SW 1271 (cell line): ENCODE measurements at places on chromosomes 2 and 18.
A peak's percentile ranks its signal among the peaks of the same experiment; 100 is the strongest.

DNA sequence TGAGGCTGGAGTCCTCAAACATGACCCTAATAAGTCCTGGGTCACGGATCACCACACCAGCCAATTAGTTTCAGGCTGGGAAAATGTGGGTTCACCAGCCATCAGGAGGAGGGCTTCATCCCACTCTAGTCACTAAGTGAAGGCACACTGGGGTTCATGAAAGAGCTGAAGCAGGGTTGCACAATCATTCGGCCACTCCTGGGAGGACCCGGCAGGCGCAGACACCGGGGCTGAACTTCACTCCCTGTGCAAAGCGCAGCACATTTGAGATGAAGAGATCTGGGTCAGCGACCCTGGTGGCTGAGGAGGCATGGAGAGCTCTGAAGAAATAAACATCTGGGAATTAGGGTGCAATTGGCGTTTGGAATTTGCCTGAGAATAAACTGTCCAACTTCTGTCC, 684.4 kb upstream of the SALL3 start:
- DNase-seq = no peak

GRCh38 chr2:234273887-234274584, 222.8 kb downstream of the ARL4C start:
- DNase-seq = no peak

GRCh38 chr2:234130777-234131181, 80.3 kb downstream of the SPP2 start:
- no peak for DNase-seq

- no peak for DNase-seq
These were observed 355.2 kb downstream of the ZNF516 start for GRCh38 chr18:76139844-76140243.

DNA sequence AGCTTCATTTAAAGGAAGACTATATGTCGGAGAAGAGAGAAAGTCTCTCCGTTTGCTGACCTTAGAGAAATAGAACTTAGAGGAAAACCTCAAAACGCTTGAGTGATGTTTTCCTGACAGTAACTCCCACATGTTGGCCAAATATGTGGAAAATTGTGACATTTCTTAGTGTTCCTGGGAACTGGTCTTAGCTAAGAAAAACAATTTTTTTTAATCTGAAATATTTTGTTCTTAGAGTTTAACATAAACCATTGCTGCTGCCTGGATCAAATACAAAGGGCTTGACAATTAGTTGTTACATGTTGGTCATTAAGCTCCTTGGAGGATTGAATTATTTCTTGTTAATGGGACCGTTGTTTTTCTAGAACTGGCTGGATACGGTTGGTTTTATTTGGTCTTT, 16.3 kb downstream of the DYNC2LI1 start:
- no peak for DNase-seq

- DNase-seq = no peak
These were observed 715.4 kb upstream of the ZEB2 start for GRCh38 chr2:145235312-145235711.

DNA sequence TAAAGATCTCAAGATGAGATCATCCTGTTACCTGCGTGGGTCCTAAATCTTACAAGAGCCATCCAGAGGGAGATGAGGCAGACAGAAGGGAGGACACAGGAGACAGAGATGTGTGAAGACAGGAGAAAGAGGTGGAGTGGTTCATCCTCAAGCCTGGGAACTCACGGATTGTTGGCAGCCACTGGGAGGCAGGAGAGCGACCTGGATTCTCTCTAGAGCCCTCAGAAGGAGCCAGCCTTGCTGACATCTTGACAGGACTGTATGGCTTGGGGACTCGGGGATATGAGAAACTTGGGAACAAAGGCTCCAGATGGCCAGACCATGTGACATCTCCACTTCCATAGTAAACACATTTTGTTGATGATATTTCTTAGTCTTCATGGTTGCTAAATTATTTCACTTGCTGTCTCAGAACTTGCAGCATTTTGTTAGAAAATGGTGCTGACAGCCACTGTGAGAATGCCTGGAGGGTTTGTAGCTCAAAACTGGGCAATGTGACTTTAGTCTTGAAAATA, 57.8 kb upstream of the MC2R start:
- no peak for DNase-seq

GRCh38 chr2:106178716-106179115, 15.4 kb downstream of the UXS1 start:
- DNase-seq = no peak

GRCh38 chr2:172640389-172640788, 84.5 kb downstream of the PDK1 start:
- no peak for DNase-seq

DNA sequence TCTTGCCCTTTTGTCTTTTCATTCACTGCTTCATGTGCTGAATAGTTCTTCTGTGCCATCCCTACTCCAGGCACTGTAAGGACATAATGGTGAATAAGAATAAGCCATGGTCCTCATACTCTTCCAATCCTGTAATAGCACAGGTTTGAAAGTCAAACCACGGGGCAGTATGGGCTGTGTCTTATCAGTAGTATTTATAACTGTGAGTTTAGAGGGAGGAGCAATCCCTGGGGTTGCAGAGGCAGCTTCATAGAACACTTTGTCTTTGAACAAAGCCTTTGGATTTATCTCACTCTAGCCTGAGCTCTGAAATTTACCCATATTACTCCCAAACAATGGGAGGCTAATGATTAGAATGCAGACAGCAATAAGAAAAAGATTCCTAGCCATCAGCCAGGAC, 30.2 kb upstream of the ALK start:
- no peak for DNase-seq

GRCh38 chr2:8090748-8091700, 590.8 kb upstream of the ID2 start:
- no peak for DNase-seq

- DNase-seq = peak; percentile 55
These were observed 601.6 kb downstream of the CPS1 start for GRCh38 chr2:211157856-211158463.

DNA sequence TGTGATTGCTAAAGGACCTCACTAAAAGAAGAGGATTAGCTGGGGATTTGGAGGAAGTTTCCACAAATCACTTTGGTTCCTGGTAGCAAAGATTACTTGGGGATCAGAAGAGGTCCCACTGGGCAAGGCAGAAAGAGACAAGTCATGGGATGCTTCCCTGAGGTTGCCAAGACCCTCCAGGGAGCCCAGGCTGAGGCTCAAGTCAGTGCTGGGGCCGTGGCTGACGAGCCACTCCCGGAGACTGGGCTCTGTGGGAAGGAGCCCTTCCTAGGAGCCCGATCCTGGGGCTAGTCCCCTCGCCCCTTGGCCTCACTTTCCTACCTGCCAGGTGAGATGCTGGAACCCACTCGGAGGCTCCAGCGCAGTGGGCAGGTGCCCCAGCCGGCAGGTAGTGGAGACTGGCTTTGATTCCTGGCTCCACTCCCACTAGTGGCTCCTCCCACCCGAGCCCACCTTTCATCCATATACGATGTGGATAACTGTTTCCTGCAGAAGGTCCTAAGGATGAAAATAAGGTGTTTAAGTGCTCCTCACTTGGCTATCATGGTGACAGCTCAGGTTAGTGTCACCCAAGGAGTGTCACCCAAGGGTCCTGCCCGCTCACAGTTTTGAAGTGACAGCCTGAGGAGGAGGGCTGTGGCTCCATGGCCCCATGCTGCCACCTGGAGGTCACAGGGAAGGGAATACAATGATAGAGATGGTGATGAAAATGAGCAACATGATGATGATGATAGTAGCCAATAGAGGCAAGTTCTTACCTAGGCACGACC, 100.5 kb downstream of the CAPN13 start:
- DNase-seq = peak; percentile 69

GRCh38 chr2:16642088-16642487, 23.5 kb downstream of the CYRIA start:
- no peak for DNase-seq

DNA sequence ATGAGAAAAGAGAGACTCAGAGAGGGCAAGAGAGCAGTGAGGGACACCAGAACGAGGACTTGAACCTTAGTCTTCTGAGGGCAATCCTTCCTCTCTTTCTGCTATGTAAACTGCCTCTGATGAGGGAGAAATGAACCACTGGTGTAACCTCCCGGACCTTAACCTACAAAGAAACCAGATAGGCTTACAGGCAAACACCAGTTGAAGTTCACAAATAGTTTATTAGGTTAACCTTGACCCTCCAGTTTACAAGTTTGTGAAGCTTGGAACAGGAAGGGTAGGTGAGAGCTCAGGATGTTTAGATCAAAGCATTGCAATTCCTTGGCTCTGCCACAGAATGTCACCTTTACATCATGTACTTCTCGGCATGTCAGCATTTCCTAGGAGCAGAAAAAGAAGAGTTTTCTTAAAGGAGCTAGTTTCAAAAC, 486.4 kb upstream of the SPRED2 start:
- DNase-seq = no peak

GRCh38 chr2:231684314-231685223, 23.8 kb upstream of the PTMA start:
- no peak for DNase-seq

DNA sequence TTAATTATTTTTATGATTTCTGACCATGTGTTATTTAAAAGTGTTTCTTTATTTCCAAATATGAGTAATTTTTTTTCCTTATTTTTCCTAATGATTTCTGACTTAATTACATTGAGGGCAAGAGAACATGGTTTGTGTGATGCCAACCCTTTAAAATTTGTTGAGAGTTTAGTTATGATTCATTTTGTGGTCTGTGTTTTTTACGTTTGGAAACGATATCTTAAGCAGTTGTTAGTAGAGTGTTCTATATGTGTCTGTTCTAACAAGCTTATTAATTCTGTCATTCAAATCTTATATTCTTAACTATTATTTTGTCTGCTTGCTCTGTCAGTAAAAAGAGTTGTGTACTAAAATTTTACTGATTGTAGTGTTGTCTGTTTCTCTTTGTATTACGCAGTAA, 15.0 kb downstream of the NAB1 start:
- DNase-seq = no peak

- DNase-seq = no peak
These were observed 14.5 kb downstream of the LOXHD1 start for GRCh38 chr18:46642561-46642960.

- no peak for DNase-seq
These were observed 11.1 kb downstream of the RAB3GAP1 start for GRCh38 chr2:135063210-135063609.

GRCh38 chr2:100136310-100136709, 6.1 kb downstream of the AFF3 start:
- no peak for DNase-seq

DNA sequence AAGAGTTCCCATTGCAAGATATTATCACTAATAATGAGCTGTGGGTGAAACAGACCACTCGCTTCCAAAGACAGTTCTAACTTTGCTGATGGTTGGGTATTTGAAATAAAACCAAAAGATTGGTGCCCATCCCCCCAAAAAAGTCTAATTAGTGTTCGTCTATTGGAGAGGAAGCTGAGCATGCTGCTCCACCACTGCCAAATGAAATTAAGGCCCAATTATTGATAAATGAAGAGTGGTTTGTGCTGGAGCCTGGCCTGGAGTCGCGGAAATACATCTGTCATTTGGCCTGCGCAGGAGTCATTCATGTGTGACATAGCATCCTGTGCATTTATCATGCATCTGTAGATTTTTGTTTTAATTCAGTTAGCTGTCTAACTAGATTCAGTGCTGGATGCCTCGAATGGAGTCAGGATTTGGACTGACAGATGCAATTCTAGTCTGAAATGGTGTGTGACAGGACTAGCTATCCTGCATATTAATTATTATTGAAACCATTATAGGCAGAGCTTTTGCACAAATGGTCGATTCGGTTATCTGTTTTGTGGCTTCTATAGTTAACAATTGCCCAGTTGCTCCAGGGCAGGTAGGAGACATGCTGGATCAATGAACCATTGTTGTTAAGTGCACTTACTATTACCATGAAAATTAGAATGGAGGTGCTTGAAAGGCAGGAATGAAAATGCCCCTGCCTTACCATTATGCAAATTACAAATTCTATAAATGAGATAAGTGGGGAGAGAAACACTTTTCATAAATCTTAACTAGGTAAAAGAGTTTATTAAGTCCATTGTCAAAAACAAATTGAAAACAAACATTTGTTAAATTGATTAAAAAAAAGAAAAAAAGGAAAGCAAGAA, 450.4 kb upstream of the TCF4 start:
- no peak for DNase-seq

- DNase-seq = no peak
These were observed 84.2 kb downstream of the DTNA start for GRCh38 chr18:34794348-34794747.

- no peak for DNase-seq
These were observed 147.1 kb downstream of the CABLES1 start for GRCh38 chr18:23282437-23282781.

- DNase-seq = no peak
These were observed 246.8 kb downstream of the KCNS3 start for GRCh38 chr2:18125303-18125702.

DNA sequence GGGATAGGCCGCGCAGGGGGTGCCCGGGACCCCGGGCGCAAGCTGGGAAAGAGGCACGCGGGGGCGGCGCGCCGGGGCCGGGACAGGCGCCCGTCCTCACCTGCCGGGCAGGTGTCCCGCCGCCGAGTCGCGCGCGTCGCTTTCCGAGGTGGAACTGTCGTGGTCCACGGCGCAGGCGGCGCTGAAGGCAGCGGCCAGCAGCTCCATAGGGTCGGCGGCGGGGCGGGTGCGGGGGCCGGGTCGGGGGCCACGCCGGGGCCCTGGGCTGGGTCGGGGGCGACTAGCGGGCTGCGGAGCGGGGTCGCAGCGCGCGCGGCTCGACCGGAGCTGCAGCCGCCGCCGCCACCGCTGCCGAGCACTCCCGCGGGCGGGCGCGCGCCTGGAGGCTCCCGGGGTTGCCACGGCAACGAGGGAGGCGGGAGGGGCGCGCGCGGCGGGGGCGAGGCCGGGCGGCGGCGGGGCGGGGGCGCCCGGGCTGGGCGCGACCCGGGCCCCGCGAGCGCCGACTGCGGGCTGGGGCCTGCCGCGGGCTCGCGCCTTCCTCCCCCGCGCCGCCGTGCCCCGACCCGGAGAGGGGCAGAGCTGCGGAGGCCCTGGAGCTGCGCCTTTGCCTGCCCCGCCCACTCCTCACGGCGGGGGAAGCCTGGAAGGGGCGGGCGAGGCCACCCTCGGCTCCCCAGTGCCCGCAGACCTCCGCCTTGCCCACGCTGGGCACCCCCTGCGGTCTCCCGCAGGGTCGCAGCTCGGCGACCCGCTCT, 57.9 kb downstream of the SNORC start:
- no peak for DNase-seq

GRCh38 chr2:16130541-16130880, 190.2 kb downstream of the MYCN start:
- no peak for DNase-seq

DNA sequence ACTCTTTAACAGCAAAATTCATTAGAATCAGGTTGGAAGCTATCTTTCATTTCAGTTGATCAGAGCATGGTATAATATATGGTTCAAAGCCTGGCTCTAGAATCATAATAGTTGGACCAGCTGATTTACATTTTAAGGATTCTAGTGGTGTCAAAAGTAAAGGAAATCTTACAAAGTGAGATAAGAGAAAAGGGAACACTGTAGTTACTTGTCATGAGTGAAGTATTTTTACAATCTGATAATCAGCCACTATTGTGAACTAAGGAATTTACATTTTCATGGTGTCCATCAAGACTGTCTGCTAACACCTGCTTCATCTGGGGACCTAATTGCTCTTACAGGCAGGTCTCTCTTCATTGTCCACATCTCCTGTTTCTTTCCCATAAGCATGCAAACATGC, 161.1 kb downstream of the SLC39A10 start:
- no peak for DNase-seq

- no peak for DNase-seq
These were observed 28.5 kb downstream of the HRH4 start for GRCh38 chr18:24488824-24489493.
